ENCODE measurements at places on chromosomes 3 and 15.

- DNase-seq, result peak; percentile 60
Observed at GRCh38 chr3:107431246-107432012, 54.2 kb downstream of the CCDC54 start.

DNA sequence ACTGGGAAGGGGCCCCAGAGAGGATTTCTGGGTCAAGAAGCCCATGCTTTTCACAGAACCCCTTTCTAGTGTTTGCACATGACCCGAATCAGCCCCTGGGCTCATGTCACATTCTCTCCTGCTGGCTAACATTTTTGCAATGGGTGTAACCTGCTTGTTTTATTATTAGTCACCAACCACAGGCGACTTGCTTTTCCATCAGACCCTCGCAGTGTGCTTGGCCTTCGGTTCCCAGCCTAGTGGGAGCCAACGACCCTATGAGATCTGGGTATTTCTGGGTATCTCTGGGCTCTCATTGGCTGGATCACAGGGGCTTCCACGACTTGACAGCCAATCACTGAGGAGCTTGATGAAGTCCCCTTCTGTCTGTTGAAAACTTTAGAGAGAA lies 11.0 kb upstream of the FBLN2 start:
- no peak for DNase-seq

- no peak for DNase-seq
Observed at GRCh38 chr3:47301456-47301855, 18.7 kb downstream of the KLHL18 start.

DNA sequence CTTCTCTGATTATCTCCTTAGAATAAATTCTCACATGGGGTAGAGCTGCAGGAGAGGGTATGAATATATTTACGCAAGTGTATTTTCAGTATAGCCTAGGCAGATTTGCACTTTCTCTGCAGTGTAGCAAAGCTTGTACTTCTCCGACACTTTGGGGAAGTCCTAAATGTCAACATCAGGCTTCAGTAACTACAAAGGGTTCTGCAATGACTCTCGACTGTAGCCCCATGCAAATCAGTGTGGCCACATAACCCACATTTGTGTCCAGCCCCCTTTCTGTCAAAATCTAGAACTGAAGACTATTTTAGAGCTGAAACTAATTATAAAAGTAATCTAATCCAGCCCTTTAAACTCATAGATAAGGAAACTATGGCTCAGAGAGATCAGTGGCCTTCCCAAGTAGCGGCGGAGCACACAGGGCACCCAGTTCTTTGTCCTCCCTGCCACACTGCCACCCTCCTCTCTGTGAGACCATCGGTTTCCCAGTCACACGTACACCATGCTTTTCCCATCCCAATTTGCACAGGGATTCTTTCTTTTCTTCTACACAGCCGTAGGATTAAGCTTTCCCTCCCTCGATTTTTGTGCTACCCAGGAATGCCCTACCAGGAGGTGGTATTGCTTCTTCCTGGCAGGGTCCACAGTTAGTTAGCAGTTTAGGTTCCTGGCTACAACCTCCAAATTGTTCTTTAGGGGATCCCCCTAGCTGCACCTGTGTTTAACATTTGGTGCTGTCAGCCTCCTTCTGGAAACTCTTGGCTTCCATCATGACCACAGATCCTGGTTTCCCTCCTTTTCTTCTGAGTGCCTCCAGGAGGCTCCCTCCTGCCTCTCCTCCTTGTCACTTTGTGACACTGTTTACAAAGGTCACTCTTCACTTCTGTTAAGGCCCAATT lies 22.9 kb downstream of the MRAS start:
- DNase-seq, result no peak

DNA sequence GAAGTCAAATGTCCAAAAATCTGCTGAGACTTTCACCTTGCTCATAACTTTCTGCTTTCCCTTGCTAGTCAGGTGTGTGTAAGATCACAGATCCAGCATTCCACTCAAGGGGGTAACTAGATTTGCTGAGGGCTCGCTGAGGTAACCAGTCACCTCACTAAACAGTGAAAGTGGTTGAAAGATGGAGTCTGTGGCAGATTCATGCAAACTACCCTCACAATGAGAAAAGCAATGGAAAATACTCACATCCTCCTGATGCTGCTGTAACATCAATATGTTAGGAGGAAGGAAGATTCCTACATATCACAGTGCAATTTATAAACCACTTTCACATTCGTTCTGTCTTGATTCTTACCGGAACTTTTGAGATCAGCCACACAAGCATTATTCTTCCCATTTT lies 174.3 kb upstream of the BCL6 start:
- DNase-seq, result no peak

DNA sequence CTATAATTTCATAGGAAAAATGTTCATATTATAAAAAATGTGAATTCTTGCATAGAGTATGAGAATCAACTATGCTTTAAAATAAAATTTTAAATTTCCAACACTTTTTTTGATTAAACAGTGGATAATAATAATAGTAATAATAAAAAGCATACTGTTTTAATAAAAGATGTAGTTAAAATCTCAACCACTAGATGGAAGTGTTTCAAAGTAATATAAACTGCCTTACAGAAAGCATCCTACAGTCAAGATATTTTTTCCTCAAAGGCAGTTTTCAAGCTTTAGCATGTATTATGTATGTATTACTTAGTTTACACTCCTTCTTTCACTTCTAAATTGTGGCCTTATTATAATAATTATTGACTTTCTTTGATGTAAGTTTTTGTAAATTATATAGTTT lies 217.5 kb downstream of the CHL1 start:
- no peak for DNase-seq

DNA sequence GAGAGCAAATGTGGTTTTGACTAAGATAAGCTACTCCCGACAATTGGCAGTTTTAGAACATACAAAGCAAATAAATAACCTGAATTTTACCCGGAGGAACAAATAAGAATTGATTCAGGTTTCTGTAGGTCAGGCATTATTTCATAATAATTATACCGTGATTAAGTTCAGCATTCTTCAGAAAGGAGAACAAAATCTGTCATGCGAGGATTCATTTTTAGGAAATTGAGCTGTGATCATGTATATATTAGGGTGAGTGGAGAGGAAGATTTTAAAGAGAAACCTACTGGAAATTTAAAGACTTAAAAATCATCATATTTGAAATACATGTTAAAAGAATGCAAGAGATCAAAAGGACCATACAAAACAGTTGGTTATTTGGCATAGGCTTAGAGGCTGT lies 20.5 kb downstream of the ZNF609 start:
- no peak for DNase-seq

DNA sequence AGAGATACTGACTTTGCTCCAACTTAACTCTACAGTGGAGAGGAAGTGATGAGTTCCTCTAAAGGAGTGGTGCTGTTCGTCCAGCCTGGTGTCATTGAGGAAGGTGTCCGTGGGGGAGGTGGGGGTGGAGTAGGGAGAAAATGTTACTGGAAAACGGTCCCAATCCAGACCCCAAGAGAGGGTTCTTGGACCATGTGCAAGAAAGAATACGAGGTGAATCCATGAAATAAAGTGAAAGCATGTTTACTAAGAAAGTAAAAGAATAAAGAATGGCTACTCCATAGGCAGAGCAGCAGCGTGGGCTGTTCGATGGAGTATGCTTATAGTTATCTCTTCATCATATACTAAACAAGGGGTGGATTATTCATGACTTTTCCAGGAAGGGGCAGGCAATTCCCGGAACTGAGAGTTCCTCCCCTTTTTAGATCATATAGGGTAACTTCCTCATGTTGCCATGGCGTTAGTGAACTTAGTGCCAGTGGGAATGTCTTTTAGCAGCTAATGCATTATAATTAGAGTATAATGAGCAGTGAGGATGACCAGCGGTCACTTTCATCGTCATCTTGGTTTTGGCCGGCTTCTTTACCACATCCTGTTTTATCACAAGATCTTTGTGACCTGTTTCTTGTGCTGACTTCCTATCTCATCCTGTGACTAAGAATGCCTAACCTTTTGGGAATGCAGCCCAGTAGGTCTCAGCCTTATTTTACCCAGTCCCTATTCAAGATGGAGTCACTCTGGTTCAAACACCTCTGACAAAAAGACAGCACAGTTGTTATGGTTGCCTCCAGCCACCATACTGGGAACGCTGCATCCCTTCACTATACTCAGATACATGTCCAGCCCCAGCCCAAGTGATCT lies 38.6 kb downstream of the CLEC3B start:
- no peak for DNase-seq

GRCh38 chr3:188486952-188487351 lies 333.0 kb downstream of the LPP start:
- DNase-seq, result no peak

- DNase-seq, result no peak
Observed at GRCh38 chr3:149327156-149327555, 6.3 kb downstream of the TM4SF18 start.

GRCh38 chr15:70137967-70138366 lies 40.2 kb upstream of the TLE3 start:
- DNase-seq, result no peak

DNA sequence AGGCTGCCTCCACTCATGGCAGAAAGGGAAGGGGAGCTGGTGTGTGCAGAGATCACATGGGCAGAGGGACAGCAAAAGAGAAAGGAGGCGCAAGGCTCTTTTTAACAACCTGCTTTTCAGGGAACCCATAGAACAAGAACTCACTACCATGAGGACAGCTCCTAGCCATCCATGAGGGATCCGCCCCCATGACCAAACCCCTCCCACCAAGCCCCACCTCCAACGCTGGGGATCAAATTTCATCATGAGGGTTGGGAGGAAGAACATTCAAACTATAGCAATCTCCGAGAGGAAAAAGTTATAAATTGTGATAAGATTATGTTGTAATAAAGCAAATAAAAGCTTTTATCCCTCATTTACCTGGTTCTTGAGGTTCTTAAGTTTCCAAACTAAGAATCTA lies 84.7 kb upstream of the LMCD1 start:
- DNase-seq, result no peak

GRCh38 chr15:61301701-61302100 lies 72.6 kb upstream of the RORA start:
- DNase-seq, result no peak

GRCh38 chr15:51861557-51862359 lies 32.3 kb downstream of the TMOD3 start:
- DNase-seq, result no peak

DNA sequence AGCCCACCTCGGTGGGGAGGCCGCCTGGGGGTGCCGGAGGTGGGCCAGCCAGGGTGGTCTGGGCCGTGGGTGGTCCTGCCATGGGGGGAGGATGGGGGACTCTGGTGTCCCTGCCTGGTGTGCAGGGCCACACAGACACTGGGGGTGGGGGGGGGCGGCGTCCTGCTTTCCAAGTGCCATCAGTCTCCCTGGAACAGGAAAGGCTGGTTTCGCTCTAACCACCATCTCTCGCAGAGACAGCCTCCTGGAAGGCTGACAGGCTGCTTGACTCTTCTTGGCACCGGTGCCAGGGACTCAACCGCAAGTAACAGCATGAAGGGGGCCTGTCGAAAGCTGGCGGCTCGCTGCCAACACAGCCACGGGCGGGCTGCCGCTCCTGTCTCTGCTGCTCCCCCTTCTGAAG lies 40.3 kb downstream of the RGMA start:
- DNase-seq, result no peak

DNA sequence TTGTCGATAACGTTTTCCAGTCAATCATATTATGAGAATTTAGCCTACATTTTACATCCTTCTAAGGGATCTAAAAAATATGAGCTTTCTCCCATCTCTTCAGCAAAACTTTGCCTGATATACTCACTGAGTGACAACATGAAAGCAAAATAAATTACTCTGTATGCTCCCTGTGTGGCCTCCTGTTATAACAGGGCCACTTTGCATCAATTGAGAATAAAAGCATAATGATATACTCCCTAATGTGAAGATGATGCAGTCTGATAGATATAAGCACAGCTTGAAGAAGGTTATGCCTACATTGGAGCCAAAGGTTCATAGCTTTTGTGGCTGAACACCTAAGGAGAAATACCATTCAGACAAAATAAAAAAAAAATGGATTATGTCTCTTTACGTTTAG lies 561.3 kb upstream of the ZNF717 start:
- DNase-seq, result no peak

DNA sequence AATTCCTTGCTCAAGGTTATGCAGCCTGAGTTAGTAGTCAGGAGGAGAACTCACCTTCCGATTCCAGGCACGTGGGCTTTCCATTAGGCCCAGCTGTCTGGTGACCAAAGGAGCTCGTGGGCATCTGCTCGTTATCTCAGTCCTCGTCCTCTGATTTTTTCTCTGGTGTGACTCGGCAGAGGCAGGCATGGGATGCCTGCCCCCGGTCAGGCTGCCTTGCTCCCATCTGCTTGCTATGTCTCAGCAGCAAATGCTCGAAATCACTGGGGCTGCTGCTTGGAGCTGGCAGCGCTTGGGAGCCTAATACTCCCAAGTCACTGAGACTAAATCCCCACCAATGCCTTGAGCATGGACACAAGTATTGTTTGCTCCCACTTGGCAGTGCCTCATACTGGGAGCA lies 84.5 kb upstream of the NMNAT3 start:
- DNase-seq, result no peak

- no peak for DNase-seq
Observed at GRCh38 chr3:33833408-33834095, 35.1 kb downstream of the PDCD6IP start.

DNA sequence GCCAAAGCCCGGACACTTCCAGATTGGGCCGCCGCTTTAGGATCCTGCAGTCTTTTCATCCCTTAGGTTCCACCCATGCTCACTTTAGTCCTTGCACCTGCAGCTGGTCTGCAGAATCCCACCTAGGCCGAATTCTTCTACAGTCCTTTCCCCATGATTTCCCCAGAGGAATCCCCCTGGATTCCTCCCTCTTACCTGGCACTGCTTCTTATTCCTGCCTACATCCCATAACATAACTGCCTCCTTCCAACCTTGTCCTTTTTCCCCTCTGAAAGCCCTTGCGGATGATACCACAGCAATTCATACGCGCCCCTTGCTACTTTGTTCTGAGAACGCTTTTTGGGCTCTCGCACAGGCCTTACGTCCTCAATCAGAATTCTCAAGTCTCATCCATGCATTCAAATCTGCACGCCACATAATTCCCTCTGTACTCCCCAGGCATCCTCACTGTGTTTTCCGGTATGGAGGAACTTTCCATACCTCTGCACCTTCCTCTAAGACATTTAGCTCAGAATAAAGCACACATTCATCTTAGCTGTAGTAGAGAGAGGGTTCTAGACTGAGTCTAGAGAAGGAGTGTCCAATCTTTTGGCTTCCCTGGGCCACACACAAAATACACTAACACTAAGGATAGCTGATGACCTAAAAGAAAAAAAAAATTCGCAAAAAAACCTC lies 619 bp downstream of the EIF2AK4 start:
- DNase-seq, result no peak

DNA sequence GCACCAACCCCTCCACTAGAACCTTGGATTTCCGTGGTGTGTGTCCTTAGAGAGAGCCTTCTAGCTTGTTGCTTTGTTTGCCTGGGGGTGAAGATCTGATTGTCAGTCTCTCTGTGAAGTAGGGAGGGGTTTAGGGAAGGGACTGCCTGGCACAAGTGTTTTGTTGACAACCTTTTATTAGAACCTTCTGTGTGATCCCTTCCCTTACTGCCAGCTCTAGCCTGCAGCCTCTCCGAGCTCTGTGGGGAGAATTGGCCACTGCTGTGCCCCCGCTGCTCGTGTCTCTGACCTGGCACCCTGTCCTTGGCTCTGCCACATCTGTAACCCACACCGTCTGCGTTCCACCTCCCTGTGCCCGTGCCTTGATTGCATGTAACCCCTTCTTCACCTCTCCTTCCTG lies 30.9 kb upstream of the PCSK6 start:
- DNase-seq, result no peak

Measured in NCI-H1930 (cell line).